ENCODE measurements at places on chromosomes 7 and 10.

DNA sequence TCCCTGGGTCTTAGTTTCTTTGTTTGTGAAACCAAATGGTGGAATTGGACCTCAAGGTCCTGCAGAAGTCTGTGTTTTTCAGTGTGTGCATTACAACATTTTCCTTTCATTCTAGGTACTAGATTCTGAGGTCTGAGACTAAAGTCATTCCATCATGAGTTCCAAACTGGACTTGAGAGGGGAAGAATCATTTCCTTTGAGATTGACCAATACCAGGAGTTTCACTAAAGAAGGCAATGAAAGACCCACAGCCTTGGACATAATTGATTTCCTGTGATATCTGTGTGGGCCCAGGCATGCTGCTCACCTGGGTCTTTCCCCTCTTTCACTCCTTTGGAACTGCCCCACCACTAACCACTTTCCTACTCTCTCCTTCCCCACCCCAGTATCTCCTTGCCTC lies 18.2 kb downstream of the TAS2R41 start:
- no peak for DNase-seq

- no peak for DNase-seq
These were observed 25.6 kb upstream of the IL15RA start for GRCh38 chr10:6002809-6003510.

DNA sequence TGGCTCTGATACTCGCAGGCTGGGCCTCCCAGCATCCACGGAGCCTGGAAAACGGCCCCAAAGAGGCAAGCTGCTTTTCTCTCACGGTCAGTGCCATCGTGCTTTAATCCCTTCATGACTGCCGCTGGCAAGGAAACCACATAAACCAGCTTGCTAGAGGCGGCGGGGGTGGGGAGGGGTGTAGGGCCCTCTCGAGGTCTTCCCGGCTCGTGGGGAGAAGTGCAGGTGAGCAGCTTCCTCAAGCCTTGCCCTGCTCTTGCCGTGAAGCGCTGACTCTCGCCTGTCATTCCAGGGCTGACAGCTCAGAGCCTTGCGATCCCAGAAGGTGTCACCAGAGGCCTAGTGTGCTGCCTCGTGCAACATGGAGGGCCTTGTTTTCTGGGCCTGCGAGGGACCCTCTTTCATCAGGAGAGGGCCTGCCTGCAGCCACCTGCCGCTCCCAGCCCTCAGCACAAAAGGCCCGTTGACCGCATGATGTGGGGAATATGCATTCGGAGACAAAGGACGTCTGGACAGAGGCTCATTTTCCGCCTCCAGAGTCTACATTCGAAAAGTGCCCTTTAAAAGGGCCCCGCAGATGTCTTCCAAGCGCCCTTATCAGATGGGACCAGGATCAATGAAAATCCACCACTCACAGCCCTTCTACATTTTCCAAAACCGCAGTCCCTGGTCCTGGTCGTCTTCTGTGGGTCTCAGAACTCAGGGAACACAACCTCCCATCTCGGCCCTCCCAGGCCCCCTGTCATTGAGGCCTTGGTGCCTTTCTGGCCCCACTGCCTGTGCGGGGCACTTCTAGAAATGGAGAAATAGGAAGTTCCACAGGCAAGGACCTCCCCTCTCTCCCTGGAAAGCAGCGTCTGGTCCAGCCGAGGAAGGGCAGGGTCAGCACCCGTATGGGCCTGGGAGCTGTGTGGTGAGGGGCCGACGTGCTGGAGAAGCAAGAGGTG lies 58.7 kb downstream of the ZRANB1 start:
- DNase-seq: no peak

DNA sequence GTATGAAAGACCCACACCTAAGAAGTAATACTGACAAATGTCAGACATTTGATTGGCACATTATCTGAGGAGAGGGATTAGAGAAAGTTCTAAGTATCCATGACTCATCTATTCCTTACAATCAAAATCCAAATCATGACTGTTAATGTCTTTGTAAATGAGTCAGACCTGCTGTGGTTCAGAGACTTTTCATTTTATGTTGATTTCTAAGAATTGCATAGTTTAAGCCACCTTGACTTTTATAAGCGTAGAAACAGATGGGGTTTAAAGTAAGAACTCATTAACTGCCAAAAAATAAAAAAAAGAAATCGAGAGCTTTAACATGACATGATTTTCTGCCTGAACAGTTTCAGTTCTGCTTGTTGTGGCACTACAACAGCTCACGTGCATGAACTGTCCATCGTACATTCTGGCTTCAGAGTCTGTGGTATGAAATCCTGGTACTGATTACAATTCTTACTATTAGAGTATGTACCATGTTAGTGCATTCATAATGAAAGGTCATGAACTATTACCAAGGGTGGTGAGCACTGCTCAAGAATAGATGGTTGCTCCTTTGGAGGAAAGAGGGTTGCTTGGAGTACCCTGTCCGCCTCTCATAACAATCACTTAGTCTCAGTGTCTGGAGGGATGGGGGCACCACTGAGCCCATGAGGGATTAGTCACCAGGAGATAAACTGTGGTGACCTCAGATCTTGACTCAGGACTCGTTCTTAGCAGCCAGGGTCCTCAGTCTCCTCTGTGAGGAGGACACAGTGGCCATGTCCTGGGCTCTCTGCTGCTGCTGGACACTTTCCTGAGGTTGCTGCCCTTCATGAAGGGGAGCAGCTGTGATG lies 42.2 kb downstream of the ACSM6 start:
- no peak for DNase-seq

GRCh38 chr7:47007471-47007870 lies 574.4 kb downstream of the TNS3 start:
- no peak for DNase-seq

- no peak for DNase-seq
These were observed 56.3 kb downstream of the ASB13 start for GRCh38 chr10:5609952-5610616.

- DNase-seq: no peak
These were observed 136.3 kb upstream of the FZD1 start for GRCh38 chr7:91127959-91128358.

GRCh38 chr7:30994206-30995100 lies 30.7 kb downstream of the GHRHR start:
- no peak for DNase-seq

DNA sequence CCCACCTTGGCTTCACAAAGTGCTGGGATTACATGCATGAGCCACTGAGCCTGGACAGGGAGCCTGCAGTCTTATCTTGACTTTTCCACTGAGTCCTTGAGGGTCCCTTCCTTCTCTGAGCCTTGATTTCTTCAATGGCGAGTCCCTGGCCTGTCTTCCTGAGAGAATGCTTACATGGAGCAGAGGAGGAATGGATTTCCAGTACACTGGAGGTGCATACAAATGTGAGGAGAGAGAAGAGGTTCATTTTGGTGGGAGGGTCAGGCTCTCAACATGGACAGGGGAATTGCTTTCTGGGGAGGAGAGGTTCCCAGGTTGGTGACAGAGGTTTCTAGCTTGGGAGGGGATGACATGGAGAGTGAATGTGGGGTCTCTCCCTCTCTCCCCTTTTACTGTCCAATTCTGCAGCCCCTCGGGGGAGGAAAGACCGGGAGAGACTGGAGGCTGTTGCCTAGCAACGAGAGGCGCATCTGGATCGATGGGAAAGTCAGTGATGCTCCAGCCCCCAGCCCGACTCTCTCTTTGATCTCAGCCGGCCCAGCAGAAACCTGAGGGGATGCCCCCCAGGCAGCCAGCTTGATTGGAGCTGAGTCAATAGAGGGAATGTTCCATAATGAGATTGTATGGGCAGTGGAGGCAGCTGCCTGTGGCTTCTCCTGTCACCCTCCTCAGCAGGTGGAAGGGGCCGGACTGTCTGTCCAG lies 14.8 kb downstream of the SRRM3 start:
- no peak for DNase-seq

GRCh38 chr7:18175801-18176450 lies 148.3 kb upstream of the PRPS1L1 start:
- no peak for DNase-seq

GRCh38 chr7:138776166-138776833 lies 21.5 kb upstream of the TMEM213 start:
- DNase-seq: no peak

- no peak for DNase-seq
These were observed 62.7 kb downstream of the LGI1 start for GRCh38 chr10:93820434-93820833.

- DNase-seq: no peak
These were observed 141.3 kb downstream of the SKAP2 start for GRCh38 chr7:26723129-26723528.

- DNase-seq: no peak
These were observed 109.4 kb upstream of the GPR26 start for GRCh38 chr10:123556736-123557135.

GRCh38 chr7:152523916-152524315 lies 88.1 kb upstream of the KMT2C start:
- no peak for DNase-seq

DNA sequence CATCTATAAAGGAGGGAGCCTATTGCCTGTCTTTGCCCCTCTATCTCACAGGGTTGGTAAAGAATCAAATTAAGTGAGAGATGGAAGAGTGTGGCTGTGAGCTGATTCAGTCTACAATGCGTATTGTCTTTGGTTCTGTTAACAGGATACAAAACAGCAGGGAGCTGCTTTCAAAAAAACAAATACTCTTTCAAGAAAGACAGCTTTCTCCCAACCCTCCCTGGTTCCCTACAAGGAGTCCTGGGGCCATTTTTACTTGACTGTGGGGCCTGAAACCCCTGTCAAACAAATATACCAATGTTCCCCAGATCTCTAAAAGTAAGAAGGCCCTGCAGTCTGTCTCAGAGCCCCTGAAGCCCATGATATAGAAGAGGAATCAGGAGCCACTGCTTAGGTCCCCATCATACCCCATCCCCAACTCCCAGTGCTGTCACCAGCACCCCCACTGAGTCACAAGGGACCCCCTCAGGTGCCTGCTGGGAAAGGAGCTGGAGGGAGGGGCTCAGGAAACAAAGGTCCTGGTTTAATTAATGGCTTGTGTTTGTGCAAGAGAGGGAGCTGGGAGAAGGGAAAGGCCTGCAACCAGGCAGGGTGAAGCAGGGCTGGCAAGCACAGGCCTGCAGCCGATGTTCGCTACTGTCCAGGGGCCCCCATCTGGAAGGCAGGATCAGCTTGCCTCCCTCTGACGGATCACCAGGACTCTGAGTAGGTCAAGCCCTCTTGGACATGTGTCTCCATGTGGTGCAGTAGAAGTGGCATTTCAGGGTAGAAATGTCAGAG lies 182.0 kb upstream of the GHITM start:
- DNase-seq: no peak

DNA sequence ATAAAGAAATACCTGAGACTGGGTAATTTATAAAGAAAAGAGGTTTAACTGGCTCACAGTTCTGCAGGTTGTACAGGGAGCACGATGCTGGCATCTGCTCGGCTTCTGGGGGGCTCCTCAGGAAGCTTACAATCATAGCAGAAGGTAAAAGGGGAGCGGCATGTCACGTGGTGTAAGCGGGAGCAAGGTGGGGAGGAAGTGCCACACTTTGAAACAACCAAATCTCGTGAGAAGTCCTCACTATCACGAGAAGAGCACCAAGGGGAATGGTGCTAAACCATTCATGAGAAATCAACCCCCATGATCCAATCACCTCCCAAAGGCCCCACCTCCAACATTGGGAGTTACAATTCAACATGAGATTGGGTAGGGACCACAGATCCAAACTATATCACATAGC lies 67.7 kb downstream of the AKR1B1 start:
- no peak for DNase-seq

GRCh38 chr7:127226685-127227374 lies 25.9 kb downstream of the GRM8 start:
- DNase-seq: no peak

- DNase-seq: no peak
These were observed 59.6 kb downstream of the ZRANB1 start for GRCh38 chr10:125001313-125002046.

GRCh38 chr7:69603937-69604494 lies 5.7 kb downstream of the AUTS2 start:
- DNase-seq: no peak

- no peak for DNase-seq
These were observed 63.5 kb upstream of the LRRN3 start for GRCh38 chr7:111027396-111027795.

DNA sequence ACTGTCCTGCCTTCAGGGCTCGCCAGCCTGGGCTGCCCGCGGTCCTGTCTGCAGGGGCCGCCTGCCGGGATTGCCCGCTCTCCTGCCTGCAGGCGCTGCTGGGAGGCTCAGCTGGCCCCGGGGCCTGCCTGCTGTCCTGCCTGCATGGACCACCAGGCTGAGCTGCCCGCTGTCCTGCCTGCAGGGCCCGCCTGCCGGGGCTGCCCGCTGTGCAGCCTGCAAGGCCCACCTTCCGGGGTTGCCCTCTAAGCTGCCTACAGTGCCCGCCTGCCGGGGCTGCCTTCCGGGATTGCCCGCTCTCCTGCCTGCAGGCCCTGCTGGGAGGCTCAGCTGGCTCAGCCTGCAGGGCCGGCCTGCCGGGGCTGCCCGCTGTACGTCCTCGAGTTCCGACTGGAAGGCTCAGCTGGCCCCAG lies 164.4 kb downstream of the GLRX3 start:
- peak; percentile 41 for DNase-seq

GRCh38 chr10:82089327-82089726 lies 214.3 kb downstream of the NRG3 start:
- no peak for DNase-seq

DNA sequence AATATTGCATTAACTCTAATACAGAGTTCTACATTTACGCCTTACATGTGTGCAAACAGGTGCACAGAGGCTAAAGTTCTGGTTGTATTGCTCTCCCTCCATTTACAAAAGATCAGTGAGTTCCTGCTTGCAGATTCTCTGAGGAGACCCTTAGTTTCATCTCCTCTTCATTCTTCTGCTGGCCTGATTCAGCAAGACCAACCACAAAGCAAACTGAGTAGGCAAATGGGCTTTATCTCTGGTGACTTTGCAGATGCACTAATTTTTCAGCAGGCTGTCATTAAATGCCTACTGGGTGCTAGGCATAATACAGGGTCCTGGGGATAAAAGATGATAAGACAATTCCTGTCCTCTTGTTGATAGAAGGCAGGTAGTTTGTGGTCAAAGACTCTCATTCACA lies 56.4 kb downstream of the MET start:
- DNase-seq: no peak

DNA sequence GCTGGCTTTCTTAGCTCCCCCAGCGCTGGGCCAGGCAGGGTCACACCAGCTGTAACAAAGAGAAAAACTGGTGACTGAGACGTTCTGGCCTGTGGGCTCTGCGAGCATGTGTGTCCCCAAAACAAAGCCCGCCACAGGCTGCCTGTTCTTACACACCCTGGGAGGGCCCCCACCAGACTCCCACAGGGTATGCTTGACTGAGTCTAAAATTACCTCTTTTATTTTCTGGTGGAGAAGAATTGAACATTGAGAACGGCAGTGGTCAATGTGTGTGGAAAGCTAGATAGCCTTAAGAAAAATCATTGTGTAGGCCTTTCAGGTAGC lies 808 bp downstream of the C10orf71 start:
- DNase-seq: no peak

- DNase-seq: no peak
These were observed 38.0 kb upstream of the CACNA2D1 start for GRCh38 chr7:82481499-82482097.

- DNase-seq: no peak
These were observed 150.2 kb upstream of the AUTS2 start for GRCh38 chr7:69448071-69448470.

- DNase-seq: no peak
These were observed 597 bp downstream of the APBB1IP start for GRCh38 chr10:26438534-26439341.

All from stimulated activated CD8-positive, alpha-beta memory T cell treated with anti-CD3 and anti-CD28 coated beads, Interleukin-7, amount 100 ng/mL, for 24 hours (primary cell).